ENCODE measurements at places on chromosomes 3 and 15. TPM values are rescaled to one million over a fixed set of nuclear protein-coding genes. Genes with fewer than 3 reads are reported as not detected.
A peak's percentile ranks its signal among the peaks of the same experiment; 100 is the strongest.

The CYP1A2 gene
- total RNA-seq, result not detected

The DUOXA2 gene
- total RNA-seq, result not detected

The MYLK gene
- total RNA-seq, result 51.1 TPM

DNA sequence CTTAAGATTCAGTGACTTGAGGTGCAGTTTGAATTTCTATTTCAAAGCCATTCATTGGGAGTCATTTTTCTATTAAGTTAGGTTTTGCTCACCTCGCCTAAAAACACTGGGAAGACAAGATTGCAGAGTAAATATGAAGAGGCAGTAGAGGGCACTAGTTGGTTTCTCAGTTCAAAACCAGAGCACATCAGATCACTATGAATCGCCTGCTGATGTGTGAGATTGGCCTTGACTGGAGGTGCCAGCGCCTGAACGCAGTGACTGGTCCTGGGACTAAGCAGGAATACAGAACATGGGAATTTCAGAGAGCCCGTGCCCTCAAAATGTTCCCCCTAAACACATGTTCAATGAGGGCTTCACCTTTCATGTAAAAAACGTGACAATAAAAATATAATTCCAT, 229.0 kb downstream of the ITPR1 start:
- no peak for DNase-seq

DNA sequence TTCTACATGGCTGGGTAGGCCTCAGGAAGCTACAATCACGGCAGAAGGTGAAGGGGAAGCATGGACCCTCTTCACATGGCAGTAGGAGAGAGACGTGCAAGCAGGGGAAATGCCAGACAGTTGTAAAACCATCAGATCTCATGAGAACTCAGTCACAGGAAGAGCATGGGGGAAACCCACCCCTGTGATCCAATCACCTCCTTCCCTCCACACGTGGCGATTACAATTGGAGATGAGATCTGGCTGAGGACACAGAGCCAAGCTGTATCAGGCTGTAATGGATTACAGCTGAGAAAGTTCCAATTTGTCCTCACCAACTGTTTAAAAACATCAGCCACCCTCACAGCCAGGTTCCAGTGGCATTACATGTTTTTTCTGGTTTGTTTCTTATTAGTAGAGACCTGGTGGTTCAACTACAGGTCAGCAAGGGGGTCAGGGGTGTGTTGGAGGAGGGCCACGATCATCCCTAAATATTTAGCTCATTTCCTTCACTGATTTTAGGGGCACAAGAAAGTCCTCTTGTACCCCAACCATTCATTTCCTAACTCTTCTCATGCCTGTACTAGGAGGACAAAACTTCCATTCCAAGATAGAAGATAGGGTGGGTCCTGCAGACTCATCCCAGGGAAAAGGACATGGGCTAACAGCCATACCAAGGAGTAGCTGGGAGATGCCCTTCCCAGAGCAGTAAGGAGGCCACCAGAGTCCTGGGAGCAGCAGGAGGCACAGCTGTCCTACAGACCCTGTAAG, 54.4 kb downstream of the ANXA2 start:
- no peak for DNase-seq

DNA sequence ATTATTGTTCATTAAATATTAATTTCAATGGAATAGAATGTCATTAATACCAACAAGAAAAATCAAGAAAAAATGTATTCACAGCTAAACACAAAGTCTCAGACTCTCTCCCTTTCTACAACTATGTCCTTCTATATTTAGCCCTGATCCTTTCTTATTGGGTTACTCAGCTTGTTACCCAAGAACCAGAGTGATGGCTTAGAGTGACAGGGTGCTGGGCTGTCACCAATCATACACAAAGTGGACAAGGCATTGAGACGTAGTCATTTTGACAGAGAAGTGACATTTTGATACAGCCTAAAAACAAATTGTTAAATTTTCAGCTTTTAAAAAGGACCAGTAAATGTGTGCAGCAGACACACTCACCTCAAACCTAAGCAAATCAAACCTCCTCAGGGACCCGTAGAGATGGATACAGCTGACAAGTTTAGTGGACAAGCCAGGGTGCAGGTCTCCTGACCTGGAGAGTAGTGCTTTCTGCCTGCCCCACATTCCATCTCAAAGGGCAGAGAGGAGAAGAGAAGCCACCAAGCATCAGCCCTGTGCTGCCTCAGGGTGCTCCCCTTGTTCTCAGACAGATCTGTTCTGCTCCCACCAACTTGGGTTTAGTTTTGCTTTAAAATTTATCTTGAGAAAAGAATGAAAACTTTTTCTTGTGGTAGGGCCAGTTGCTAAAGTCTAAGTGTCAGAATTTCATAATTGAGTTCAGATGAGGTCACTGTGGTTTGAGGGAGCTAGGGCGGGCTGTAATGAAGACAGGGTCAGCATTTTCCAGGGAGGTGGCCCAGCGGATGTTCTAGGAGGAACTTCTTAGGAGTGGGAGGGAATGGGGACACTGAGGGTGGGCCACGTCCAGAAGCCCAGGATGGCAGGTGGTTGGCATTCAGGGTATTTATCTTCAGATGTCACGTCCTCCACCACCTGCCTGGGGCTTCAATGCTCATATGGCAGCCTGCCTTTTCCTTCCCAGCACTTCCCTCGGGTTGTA, 136.5 kb upstream of the TBL1XR1 start:
- DNase-seq, result peak; percentile 72

DNA sequence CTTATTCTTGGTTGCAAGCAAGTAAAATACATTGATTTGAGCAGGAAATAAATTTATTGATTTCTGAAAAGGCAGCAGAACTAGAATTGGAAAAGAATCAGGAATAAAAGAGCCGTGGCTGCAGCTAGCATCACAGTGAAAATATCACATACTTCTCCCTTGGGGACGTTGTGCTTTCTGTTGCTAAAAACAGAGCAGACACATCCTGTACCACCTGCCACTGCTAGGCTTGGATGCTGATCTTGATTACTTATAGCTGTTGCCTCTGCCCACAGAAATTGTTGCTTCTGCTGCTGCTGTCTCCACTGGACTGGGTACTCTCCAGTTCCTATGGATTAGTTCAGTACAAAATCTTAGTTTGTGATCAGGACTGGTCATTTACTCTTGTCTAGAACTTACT, 283.8 kb downstream of the C3orf38 start:
- no peak for DNase-seq

GRCh38 chr3:52606373-52607085, 70.1 kb downstream of the UQCC5 start:
- no peak for DNase-seq

DNA sequence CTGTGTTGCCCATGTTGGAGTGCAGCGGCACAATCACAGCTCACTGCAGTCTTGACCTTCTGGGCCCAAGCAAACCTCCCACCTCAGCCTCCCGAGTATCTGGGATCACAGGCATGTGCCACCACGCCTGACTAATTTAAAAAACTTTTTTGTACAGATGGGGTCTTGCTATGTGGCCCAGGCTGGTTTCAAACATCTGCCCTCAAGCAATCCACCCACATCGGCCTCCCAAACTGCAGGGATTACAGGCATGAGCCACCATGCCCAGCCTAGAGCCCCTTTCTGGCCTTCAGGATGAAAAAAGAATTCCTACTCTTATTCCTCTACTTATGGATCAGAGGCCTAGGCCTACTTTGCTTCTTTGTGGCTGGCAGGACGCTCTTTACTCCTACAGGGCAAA, 39.6 kb downstream of the CHAC1 start:
- no peak for DNase-seq

DNA sequence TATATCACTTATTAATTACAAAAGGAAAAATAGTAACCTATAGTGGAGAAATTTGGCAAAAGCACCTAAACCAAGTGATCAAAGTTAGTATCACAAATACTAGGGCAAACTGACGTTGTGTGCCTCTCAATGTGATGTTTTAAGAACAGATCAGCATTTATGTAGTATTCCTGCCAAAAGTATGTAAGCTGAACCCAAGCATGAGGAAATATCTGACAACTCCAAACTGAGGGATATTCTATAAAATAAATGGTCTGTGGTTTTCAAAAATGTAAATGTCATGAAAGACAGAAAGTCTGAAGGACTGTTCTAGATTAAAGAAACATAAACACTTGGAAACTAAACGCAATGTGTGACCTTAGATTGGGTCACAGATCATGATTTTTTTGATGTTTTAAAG, 34.3 kb upstream of the PIK3CA start:
- DNase-seq, result no peak
